ENCODE measurements at places on chromosomes 3 and 15.

DNA sequence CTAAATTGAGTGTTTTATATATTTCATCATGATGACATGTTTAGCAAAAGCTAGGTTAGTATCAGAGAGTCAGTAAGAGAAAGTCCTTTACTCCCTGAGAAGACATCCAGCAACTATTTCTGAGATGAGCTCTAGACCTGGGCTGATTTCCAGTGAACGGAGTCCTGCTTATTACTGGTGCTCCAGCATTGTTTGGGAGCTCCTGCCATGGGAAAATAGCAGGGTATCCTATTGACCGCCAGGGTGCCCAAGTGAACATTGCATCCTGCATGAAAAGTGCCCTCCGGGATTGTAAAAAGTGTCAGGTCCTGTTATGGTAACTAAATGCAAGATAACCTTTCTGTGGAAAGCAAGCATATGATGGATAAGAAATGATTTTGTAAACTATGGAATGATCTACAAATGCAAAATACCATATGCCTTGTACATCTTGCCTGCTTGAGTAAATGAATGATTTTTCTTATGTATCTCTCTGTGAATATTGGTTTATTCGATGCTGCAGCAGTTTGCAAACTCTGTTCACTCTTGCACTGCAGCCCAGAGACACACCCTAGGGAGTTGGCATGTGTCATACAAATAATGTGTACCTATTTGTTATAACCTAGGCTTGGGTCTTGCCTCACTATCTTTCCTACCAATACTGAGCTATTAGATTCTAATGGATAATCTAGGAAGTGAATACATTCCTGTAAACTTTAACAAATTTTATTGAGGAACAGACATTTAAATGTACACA is 96.7 kb downstream of the IL5RA start:
- no peak for DNase-seq

GRCh38 chr15:31857194-31857593 is 173.1 kb upstream of the CHRNA7 start:
- no peak for DNase-seq

DNA sequence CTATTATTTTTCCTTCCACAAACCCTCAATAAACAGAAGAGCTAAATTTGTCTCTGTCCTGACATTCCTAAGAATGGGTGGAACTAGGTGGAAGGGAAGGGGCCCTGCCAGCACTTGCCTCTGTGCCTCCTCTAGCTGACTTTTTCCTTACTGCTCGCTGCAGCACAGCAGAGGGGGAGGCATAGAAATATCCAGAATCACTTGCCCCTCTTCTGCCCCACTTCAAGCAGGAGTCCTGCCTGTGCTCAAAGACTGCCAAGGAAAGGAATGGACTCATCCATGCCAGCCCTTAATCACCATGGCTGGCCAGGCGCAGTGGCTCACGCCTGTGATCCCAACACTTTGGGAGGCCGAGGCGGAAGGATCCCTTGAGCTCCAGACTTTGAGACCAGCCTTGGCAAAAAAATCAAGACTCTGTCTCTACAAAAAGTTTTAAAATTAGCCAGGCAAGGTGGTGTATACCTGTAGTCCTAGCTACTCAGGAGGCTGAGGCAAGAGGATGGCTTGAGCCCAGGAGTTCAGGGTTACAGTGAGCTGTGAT is 51.8 kb downstream of the ADCY5 start:
- no peak for DNase-seq

DNA sequence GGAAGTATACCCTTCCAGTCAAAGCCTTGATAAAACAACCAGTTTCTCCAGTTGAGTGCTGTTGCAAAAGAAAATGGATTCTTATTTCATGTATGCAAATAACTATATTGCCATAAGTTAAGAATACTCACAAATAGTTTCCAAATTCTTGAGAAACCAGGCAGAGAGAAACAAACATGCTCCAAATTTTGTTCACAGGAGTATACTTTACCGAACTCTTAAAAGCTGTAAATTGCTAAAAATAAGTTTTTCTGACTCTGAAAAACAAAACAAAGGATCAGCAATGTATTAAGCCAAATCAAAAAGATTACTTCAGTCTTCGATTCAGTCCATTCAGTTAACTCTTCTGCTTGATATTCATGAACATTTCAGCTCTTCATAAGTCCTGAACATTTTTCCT is 646.5 kb downstream of the MCTP2 start:
- no peak for DNase-seq

DNA sequence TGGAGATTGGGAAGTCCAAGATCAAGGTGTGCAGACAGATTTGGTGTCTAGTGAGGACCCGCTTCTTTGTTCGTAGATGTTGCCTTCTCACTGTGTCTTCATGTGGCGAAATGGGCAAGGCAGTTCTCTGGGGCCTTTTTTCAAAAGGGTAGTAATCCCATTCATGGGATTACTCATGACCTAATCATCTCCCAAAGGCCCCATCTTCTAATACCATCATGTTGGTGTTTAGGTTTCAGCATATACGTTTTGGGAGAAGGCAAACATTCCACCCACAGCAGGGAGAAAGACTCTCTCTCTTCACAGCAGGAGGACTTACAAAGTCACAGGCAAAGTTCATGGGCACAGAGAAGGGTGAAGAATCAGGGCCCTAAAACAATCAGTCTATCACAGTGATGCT is 252.1 kb downstream of the RPLP1 start:
- no peak for DNase-seq

- DNase-seq, result no peak
Measured at GRCh38 chr3:36615861-36616260, 148.5 kb downstream of the DCLK3 start.

GRCh38 chr15:62164014-62164395 is 1.1 kb downstream of the C2CD4B start:
- no peak for DNase-seq

DNA sequence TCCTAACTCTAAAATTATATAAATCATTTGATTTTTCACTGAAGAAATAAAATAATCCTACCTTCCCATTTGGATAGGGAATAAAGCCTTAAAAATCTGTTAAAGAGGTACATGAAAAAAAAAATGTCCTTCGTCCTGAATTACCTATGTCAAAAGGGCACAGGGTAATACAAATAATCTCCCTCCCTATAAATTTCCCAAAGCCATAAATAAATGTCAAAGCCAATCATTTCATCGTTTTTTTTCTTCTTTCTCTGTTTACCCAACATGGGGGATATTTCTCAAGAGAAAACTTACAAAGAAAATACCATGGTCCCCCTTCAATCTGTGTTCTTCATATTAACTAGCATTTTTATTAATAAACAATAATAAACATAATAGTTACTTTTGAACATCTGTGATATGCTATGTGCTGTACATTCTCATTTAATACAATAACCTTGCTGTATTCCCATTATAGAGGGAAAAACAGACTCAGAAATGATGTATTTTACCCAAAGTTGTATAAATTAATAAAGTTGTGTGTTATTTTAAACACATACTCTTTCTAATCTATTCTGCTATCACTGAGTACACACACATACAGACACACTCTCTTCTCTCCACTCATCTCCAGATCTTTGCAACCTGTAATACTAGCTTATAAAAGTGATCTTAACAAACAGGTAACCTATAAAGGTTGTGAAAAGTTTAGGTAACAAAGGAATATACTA is 910 bp upstream of the ANKRD28 start:
- DNase-seq, result no peak

DNA sequence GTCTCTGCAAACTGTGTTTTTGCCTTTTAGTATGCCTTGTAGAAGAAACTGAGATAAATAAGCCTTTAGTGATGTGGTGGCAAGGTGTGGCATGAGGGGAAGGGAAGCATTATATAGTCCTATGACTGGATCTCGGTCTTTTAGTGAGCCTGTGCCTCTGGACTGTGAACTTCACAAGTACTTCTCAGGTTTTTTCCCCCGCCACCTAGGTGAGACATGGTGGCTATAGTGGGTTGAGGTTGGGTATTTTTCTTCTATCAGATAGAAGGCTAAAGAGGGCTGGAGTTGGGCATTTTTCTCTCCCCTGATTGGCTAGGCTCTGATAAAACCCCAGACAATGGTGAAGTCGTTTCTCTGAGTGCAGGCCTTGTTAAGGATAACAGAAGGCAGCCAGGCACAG is 38.7 kb upstream of the ZFAND6 start:
- DNase-seq, result no peak

GRCh38 chr3:4804161-4805058 is 174.8 kb upstream of the BHLHE40 start:
- no peak for DNase-seq

DNA sequence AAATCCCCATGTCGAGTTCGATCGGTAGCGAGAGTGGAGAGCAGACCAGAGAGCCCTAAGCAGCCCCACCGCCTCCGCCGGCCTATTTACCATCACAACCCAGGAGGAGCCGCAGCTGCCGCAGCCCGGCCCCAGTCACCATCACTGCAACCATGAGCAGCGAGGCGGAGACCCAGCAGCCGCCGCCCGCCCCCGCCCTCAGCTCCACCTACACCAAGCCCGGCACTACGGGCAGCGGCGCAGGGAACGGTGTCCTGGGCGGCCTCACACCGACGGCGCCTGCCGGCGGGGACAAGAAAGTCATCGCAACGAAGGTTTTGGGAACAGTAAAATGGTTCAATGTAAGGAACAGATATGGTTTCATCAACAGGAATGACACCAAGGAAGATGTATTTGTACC is 89.5 kb upstream of the TPM1 start:
- no peak for DNase-seq

DNA sequence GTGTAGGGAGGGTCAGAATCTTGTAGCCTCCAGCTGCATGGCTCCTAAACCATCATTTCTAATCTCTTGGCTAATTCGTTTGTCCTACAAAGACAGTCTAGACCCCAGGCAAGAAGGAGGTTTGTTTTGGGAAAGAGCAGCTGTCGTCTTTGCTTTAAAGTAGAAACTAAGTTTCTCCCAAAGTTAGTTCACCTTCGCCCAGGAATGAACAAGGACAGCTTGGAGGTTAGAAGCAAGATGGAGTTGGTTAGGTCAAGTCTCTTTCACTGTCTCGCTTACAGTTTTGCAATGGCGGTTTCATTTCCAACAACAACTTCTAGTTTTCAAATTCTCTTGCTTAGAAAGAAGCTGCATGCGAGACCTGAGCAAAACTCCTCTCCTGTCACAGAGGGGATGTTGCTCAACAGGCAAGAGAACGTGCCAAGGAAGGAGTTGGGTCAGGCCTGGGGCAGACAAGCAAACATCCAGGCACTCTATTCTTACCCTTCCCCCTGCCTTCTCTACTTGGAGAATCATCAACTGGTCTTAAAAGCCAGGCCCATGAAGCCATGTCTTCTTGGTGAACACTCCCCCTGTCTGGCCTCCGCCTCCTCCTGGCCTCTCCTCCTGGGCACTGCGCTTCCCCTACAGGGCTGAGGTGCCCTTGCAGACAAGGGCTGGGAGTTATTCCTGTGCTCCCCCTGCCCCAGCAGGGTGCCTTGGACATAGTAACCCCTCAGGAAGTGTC is 57.6 kb downstream of the TMEM44 start:
- no peak for DNase-seq

- no peak for DNase-seq
Measured at GRCh38 chr3:111578867-111579266, 16.3 kb downstream of the ZBED2 start.

- no peak for DNase-seq
Measured at GRCh38 chr3:184566441-184567414, 5.1 kb downstream of the EPHB3 start.

- DNase-seq, result no peak
Measured at GRCh38 chr15:72307026-72307425, 12.9 kb downstream of the CELF6 start.

GRCh38 chr3:86948822-86949221 is 42.1 kb downstream of the VGLL3 start:
- no peak for DNase-seq

DNA sequence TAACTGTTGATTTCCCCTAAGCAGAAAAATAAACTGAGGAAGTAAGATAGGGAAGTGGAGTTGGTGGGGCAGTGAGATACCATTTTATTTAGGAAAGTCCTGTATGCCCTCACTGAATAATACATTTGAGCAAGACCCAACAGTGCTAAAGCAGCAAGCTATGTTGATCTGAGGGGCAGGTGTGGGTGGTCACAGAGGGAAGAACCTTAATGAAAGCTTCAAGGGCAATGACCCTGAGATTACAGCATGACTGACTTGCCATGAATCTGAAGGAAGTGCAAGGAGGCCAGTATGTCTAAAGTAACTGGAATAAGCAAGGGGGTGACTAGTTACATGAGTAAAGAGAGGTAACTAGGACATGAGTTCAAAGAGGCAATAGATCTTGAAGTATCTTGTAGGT is 159.5 kb downstream of the CD47 start:
- DNase-seq, result no peak

- DNase-seq, result no peak
Measured at GRCh38 chr15:68653801-68654200, 75.0 kb downstream of the CORO2B start.

DNA sequence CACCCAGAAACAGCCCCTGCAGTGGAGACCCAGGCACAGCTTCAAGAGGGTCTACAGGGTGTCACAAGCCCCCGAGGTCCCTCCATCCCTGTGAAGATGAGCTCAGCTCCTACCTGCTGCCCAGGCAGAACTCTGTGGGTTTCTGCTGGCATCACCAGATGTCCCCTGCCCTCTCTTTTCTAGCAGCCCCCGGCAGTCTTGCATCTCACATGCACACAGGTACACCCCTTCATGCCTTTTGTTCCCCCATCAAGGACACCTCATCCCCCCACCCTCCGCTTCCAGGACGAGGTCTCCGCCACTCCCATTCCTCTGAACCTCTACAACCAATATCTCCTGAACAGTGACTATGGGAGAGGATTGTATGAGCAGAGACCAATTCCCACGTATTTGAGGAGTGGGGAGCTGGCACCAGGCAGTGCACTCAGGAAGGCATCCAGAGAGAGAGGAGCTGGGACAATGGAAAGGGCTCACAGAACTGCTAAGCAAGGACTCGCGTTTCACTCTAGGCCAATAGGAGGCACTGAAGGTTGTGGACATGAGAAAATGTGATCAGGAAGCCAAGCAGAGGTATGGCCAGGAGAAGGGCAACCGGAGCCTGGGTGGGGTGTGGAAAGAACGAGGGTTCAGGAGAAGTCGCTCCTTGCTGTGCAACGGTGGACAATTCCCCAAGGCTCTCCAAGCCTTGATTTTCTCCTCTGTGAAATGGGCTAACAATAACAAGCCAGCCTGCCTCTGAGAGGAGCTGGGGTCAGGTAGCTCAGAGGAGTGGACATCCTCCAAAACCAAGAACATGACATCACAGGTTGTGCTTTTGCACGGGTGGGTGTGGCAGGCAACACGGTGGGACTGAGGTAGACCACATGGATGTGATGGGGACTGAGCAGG is 115.2 kb downstream of the CHSY1 start:
- DNase-seq, result no peak

DNA sequence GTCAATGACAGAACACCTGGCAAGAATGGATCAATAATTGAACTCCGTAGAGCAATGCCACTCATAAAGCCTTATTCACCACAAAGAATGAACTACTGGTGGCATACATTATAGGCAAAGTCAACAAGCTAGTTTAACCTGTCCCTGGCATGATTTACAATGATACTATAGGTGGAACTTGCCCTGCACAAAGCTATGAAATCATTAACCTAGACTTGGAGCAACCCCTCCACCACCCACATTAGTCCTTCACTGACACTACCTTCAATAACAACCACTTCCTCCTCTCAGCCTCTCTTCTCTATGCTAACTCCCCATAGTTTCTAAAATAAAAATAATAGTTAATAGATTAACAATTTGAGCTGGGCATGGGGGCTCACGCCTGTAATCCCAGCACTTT is 54.4 kb downstream of the ACAP2 start:
- no peak for DNase-seq

Data from activated naive CD8-positive, alpha-beta T cell treated with anti-CD3 and anti-CD28 coated beads, Interleukin-2, amount 50 U/mL, for 24 hours (primary cell).